ENCODE measurements at places on chromosomes 13 and 19.
A peak's percentile ranks its signal among the peaks of the same experiment; 100 is the strongest.

DNA sequence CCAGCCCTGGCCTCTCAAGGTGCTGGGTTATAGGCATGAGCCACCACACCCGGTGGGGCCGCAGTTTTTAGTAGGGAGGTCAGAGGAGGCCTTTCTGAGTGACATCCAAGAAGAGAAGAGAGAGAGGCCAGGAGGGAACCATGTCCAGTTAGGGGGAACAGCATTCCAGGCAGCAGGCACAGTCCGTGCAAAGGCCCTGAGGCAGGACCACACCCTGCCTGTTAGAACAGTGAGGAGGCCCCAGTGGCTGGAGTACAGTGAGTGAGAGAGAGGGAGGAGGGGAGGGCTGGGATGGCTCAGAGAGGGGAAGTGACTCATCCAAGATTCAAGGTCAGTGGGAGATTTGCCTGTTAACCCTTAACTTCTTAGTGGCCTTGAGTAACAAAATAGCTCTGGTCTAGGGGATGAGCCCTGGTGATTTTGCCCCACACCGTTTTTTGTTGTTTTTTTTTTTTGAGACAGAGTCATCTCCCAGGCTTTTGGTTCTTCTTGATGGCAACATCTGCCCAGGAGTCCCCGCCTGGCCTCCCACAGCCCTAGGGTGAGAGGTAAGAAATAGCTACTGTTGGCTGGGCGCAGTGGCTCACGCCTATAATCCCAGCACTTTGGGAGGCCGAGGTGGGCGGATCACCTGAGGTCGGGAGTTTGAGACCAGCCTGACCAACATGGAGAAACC lies 2.7 kb upstream of the PLIN3 start:
- peak; percentile 89 for DNase-seq

- DNase-seq: peak; percentile 25
Observed at GRCh38 chr13:28337166-28338005, 157.5 kb downstream of the FLT1 start.

DNA sequence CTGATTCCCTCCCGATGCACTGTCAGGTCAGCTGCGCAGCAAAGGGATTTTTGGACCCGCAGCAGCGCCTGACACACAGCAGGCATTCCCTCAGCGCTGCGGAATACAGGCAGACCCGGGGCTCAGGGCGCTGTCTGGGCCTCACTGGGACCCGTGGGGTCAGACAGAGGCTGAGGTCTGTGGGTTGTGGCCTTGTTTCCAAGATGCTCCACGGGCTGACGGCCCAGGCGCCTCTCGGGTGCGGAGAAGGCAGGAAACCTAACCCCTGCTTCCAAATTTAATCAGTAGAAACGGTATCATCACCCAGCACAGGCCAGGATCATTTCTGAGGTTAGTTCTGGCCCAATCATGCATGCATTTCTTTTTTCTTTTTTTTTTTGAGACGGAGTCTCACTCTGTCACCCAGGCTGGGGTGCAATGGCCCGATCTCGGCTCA lies 686 bp upstream of the RNF126 start:
- no peak for DNase-seq

DNA sequence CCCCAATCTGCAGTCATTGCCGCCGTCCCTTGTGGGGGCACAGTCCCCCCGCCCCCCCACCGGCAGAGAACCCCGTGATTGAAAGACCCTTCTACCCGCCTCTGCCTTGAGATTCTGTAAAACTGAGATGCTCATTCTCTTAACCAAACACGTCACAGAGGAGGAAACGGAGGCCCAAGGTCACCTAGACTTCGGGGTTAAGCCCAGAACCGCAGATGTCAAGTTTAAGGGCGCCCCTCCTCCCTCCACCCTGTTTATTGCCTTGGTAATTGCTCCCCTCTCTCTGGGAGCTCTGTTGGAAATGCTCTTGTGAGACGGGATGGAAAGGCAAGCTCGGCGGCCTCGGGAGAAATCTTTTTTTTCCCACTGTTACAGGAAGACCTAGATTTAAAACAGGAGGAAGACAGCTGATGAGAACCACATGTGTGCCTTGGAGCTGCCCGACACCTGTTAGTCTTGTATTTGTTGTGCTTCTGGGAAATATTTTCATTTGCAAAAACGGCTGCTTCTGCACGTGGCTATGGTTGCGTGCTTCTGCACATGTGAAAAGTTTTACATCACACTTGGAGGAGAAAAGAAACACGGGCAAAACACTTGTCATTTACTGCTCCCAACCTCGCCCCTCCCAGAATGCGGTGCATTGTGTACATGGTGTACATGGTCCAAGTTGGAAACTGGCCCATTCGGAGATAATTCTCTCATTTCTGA lies 1.1 kb upstream of the MED26 start:
- no peak for DNase-seq

DNA sequence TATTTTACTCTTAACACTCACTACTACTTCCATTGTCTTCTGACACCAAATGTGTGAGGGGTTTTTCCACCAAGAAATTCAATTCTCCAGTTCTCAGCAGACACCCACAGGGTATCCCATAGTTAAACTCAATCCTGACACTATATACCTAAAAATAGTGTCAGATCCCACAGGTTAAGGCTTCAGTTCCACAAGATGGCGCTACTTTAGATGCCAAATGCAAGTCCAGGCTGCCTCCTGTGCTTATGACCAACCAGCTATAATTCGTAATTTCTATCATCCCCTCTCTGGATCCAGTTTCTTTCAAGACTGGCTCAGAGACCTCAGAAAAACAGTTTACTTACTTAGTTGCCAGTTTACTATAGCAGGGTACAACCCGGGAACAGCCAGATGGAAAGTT lies 1146.2 kb upstream of the SPRY2 start:
- DNase-seq: peak; percentile 63

Data from bronchial epithelial cell (primary cell).